ENCODE measurements at places on chromosomes 3 and 15.

- DNase-seq: no peak
These were observed 33.7 kb downstream of the VIPR1 start for GRCh38 chr3:42535981-42536784.

- no peak for DNase-seq
These were observed 15.7 kb upstream of the ZBTB20 start for GRCh38 chr3:115162759-115163158.

GRCh38 chr3:71450162-71450561 is 133.4 kb downstream of the FOXP1 start:
- no peak for DNase-seq

DNA sequence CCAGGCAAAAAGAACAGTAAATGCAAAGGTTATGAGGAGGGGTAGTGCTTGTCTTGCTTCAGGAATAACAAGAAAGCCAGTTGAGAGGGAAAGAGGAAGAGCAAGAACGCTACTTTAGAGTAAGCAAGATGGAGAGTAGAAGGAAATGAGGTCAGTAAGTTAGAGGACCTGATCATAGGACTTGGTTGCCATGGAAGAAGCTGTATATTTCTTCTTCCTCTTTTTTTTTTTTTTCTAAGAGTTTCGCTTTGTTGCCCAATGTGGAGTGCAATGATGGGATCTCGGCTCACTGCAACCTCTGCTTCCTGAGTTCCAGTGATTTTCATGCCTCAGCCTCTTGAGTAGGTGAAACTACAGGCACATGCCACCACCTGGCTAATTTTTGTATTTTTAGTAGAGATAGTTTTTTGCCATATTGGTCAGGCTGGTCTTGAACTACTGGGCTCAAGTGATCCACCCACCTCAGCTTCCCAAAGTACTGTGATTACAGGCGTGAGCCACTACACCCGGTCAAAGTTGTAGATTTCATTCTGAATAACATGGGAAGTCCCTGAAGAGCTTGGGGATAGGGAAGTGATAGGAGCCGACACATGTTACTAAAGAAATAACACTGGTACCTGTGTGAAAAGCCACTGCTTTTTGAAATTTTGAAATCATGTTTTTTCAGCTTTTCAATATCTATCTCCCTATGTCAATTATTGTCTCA is 527.9 kb upstream of the NAALADL2 start:
- DNase-seq: no peak

GRCh38 chr3:69161587-69162307 is 39.4 kb upstream of the LMOD3 start:
- no peak for DNase-seq

DNA sequence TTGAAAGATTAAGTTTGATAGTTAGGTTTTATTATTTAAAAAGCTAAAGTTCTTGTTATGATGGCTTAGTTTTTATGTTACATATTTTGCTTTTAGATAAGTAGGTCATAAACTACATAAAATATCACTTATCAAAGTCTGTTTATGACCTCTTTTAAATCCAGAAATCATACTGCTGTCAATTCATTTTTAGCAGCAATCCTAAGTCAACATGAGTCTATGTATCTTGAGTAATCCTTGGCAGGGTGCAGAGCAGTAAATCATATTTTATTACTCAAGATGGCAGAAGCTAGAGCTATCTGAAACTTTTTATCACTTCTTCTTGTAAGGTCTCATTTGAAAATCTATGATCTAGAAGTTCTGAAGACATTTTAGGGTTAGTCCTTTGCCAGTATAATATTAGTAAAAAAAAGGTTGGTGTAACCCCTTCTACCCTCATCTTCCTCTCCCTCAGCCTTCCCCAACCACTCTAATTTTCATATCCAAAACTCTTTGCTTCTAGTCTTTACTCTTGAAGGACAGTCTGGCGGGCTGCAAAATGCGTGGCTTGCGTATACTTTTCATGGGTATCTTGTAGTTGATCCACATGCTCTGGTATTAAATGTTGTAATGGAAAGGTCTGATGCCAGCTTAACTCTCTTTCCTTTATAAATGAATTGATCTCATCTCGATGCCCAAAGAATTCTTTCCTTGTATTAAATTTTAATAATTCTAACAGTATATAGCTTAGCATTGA is 134.0 kb upstream of the THRB start:
- DNase-seq: no peak

All from NCI-H1436 treated with DMSO at 0.1 percent for 48 hours (cell line).